ENCODE measurements at places on chromosomes 12 and 14. TPM values are rescaled to one million over a fixed set of nuclear protein-coding genes. Genes with fewer than 3 reads are reported as not detected.
A peak's percentile ranks its signal among the peaks of the same experiment; 100 is the strongest.

DNA sequence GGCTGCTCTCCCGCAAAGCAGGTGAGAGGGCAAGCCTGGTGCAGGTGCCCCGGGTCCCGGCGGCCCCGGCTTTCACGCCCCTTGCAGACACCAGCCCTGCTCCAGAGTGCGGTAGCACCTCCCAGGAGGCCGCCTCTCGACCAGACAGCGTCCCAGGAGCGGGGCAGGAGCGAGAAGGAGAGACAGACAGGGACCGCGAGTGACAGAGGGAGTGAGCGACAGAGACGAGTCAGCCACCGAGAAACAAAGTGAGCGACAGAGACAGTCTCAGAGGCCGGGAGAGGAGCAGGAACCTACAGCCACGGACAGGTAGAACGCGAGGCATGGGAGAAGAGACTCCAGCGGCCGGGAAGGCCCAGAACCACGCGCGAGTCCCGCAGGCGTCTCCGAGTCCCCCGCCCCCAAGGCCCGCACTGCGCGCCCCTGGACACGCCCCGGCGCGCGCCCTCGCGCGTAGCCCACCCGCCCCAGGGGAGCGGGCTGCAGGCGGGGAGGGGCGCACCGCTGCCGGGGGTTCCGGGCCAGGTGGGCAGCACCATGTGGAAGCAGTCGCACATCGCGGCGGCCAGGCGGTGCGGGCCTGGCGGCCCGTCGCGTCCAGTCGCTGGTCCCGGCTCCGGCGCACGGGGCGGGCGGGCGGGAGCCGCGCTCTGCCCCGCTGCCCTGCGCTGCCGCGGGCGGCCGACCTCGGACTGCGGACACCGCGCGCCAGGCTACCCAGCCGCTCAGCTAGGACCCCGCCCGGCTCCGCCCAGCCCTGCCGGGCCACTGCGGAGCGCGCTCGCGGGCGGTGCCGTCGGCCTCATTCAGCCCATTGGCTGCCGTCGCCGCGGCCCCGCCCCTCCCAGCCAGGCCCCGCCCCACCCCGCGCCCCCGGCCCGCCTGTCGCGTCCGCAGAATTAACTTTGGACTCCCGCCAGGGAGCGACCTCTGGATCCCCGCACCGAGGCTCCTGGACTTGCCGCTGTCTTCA, at the start of gene AHNAK2:
Gene AHNAK2 (minus strand): TSS at position 694 of the 973 bp plus-strand sequence. CDS start 137 bp downstream, at position 557.
- DNase-seq, result no peak

Gene MIP
- not detected for total RNA-seq

DNA sequence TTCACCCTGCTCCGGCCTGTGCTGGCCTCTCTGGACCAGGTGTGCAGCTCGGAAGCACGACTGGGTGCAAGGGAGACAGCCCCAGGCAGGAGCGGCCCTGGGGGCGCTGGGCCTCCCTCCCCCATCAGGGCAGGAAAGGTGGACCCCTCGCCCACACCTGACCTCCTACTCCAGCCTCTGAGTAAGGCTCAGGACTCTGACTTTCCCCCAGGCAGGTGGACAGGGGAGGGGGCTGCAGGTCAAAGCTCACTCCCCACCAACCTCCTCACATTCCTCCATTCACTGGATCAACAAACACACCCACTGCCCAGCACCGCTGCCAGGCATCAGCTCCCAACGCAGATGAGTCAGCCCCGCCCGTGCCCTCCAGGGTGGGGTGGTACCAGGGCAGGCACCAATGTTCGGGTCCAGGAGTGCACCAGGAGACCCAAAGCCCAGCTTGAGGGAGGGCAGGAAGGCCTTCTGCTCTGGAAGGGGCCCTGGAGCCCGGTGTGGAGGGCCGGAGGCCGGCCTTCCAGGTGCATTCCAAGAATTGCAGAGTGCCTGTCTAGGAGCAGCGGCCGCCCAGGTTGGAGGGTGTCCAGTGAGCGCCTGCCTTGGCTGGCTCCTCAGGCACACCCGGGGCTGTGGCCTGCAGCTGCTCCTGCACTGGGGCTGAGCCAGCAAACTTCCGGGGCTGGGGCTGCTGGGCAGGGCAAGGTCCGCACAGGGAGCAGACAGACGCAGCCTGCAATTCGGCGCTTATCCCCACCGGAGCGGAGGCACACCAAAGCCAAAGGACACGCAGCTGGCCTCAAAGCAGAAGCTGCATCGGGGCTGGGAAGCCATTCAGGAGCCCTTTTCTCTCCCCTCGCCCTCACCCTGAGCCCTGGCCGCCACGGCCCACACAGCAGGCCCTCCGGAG, 1.6 kb upstream of the INF2 start:
- peak; percentile 80 for DNase-seq

DNA sequence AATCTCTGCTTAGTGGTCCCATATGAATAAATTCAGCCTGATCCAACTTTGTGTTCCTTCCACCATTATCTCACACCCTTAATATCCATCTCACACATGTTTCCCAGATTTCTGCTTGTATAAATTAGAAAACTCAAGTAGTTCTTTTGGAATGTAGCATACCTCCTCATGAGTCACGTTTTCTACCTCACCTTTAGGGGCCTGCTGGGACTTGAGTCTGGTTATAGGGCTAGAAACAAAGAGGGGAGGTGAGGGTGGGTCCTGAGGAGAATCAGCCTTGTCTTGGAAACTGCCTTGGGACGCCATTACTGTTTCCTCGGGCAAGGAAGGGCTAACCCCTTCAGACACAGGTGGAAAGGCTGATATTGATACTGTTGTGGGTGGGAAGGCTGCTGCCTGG, 51.1 kb downstream of the EMP1 start:
- no peak for DNase-seq
